ENCODE measurements at places on chromosomes 5 and 9.

DNA sequence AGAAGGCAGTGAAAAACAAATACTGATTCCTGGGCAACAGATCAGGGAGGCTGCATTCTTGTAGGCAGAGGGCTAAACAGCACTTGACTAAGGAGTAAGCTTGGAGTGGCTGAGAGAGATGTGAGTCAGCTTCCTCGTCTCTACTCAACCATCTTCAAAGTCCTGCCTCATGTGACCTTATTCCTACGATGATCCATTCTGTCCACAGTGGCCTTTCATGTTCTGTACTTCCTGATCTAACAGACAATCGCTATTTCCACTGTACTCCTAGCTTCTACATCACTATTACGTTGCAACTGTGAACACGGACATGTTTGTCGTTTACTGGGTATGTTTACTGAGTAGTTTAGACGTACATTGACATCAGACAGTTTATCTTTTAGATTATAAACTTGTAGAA lies 365.4 kb downstream of the ARL15 start:
- no peak for DNase-seq

DNA sequence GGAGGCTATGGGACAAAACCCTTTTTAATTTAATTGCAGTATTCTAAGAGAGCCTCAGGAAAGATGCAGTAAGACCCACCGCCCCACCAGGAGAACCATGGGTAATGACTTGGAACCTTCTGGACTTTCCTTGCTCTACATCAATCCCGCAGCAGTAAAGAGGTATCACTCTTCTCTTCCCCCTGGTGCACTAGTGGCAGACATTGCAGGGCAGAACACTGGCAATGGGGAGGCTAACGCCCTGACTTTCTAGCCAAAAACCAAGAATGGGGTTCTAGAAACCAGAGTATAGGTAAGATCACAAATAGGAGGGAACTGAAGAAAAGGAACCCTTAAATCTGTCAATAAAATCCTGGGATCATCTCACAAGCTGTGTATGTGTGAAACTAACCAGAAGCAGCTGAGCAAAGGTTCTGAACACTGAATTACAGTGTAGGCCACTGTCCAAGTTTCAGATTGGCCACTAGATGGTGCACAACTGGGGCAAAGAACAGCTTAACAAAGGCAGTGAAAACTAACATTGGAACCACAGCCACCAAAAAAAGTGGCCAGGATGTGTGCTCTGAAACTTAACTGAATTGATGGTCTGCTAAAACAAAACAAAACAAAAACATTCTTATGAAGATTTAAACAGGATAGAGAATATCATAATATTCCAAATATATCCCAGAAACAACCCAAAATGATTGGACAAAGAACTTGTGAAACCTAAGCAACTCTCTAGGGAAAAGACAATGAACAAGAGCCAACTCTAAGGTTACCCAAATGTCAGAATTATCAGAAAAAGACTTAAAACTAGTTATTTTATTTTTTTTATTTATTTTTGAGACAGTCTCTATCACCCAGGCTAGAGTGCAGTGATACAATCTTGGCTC lies 6.6 kb upstream of the FAM151B start:
- peak; percentile 43 for DNase-seq

DNA sequence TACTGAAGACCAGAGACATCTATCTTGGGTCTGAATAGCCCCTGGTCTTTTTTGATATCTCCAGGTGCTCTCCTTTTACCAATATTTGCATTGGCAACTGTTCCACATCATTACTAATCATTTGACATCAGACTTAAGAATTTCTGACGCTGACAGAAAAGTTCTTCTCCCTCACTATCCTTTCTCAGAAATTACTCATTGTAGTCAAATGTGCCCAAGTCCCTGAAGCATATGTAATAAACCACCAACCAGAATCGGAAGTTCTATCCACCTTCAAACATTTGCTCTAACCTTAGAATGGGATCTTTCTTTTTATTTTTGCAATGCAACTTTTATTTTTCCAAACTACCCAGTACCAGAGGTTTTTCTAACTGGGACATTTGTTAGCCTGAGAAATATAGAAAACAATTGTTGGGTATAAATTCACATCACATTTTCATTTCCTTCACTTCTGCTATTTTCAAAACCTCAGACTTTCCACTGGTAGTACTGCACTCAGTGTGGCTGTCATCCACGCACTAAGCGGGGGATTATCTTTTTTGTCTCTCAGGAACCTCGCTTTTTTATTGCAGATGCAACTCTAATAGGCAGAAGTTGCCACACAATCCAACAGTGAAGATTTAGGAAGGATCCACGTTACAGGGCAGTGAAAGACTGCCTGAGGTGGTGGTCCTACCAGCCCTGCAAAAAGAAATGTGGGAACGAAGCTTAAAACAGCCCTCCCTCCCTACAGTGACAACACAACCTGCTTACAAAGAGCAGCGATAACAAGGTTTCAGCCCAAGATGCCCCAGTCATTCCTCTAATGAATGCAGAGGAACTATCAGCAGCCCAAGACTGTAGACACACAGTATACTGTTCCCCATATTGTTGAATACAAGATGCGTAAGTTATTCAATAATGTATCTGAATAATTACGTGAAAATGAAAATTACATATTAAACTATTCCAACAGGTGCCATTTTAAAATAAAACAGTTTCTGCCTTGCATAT lies 201.2 kb downstream of the EBF1 start:
- DNase-seq: no peak

GRCh38 chr5:55902696-55903095 lies 51.5 kb downstream of the IL31RA start:
- no peak for DNase-seq

- no peak for DNase-seq
Observed at GRCh38 chr5:154220625-154221024, 30.1 kb downstream of the GALNT10 start.

GRCh38 chr5:142615948-142616347 lies 69.9 kb downstream of the FGF1 start:
- no peak for DNase-seq

DNA sequence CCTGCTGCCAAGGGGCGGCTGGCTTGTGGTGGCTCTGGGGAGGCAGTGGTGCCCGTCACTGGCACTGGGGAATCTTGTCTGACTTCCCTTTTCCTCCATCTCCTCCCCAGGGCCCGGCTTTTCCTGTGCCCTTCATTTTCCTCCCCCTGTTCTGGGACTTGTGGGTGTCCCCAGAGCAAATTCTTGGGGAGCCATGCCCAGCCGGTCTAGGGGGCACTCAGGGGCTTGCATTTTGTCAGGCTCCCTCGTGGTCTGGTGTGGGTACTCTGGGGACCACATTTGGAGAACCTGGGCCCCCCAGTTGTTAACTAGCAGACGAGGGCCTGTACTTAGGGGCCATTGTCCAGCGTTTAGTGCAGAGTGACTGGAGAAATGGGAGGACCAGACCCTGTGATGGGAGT lies 105.2 kb upstream of the IER5L start:
- no peak for DNase-seq

DNA sequence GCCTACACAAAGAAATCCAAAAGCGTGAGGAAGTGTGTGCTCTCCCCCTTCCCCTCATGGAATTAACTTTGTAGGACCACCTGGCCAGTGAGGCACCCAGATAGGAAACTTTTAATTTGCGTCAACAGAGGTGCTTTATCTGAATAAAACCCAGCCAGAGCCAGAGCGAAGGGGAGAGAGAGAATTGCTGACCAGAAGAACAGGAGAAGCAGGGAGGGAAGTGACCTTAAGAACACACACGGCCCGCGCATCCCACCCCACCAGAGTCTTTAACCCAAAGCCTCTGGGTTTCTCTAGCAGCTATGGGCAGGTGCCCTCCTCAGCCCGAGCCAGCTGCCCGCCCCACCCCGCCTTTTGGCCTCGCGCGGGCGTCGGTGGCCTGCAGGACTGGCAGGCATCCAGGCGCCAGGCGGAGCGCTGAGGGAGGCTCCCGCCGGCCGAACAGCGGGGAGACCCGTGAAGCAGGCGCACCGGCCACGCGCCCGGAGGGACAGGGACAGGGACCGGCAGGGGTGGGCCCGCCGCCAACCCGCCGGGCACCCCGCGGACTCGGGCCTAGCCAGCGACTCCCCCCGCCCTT lies 580 bp downstream of the ERAP1 start:
- peak; percentile 74 for DNase-seq

GRCh38 chr5:32454821-32455220 lies 10.3 kb upstream of the ZFR start:
- no peak for DNase-seq

DNA sequence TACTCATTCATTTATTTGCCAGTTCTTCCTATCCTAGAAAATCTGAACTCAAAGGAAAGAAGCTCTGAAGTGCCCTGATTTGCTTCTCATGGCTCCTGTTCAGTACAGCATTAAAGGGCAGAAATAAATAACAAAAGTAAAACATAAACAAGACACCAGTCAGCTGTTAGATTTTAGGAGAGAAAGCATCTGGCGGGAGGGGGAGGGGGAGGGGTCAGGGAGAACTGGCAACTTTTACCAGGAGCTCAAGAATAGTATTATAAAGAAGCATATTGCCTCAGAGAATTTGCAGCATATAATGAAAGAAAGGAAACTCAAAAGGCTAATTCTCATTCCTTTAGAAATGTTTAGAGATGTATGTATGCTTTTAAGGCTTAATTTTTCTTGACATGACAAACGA lies 68.1 kb downstream of the SEMA6A start:
- DNase-seq: no peak

- DNase-seq: no peak
Observed at GRCh38 chr9:37486616-37487548, 1.1 kb downstream of the POLR1E start.

GRCh38 chr5:116382032-116382873 lies 192.4 kb downstream of the SEMA6A start:
- no peak for DNase-seq

GRCh38 chr5:6902597-6902996 lies 189.4 kb downstream of the TENT4A start:
- no peak for DNase-seq

GRCh38 chr9:137247135-137247915 lies 3.8 kb upstream of the STPG3 start:
- no peak for DNase-seq

DNA sequence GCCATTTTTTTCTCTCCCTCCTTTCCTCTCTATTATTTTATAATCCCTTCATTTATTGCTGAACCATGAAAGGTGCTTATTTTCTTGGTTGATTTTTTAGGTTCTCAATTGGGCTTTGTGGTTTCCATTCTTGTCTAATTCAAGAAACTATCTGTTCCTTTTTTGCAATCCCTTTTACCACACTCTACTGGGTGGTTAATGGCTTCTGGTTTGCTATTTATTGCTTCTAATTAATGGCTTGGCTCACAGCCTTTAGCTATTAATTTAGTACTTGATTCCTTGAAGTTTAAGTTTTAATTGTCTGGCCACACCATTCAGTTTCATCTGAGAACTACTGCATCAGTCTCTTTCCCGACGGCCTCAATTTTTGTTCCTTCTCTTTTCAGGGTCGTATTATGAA lies 5.6 kb downstream of the FRRS1L start:
- no peak for DNase-seq
